HS-27A (cell line): ENCODE measurements at places on chromosomes 7 and 10.

- DNase-seq = no peak
These were observed at the start of gene LANCL2 for GRCh38 chr7:55365205-55365674. Gene LANCL2 (plus strand): TSS chr7:55365337. CDS start chr7:55366026, 689 bp downstream.

- DNase-seq = no peak
These were observed 65.3 kb upstream of the AQP1 start for GRCh38 chr7:30846378-30846777.

DNA sequence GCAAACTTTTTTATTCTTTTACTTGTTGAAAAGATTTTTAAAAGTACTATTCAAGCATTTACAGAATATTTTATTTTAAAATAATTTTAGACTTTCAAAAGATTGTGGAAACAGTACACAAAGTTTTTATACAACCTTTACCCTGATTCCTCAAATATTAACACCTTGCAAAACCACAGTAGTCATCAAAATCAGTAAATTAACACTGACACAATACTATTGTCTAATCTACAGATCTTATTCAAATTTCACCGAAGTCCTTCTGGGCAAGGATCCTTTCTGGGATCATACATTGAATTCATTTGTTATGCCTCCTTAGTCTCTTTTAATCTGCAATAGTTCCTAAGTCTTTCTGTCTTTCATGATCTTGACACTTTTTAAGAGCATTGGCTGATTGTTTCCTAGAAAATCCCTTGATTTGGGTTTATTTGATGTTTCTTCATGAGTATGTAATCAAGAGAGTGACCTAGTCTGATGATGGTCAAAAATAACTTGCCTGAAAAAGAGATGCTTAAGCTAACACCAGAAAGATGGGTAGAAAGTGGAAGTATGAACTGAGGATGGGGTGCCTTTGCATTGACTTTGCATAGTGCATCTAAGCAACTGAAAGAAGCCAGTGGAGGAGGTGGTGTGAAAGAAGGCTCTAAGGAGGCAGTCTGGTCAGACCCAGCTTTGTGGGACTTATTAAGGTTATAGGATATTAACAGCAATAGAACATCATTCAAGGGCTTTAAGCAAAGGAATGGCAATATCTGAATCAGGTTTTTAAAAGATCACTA, 9.7 kb downstream of the STAMBPL1 start:
- DNase-seq = no peak

- DNase-seq = no peak
These were observed 10.9 kb downstream of the RNF32 start for GRCh38 chr7:156651474-156651873.

- no peak for DNase-seq
These were observed 12.1 kb upstream of the NPFFR1 start for GRCh38 chr10:70295926-70296325.
